ENCODE measurements at places on chromosomes 3 and 15.

DNA sequence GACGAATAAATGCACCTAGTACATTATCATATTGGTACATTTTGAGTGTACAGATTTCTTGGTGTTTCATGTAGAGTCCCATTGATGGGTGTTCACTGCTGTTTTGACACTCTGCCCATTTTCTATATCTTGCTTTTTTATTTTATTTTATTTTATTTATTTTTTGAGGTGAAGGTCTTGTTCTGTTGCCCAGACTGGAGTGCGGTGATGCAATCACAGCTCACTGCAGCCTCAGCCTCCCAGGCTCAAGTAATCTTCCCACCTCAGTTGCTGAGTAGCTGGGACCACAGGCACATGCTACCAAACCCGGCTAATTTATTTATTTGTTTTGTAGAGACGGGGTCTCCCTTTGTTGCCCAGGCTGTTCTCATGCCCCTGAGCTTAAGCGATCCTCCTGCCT, 44.2 kb downstream of the DNAJC13 start:
- no peak for DNase-seq

GRCh38 chr3:118760585-118761290, 273.9 kb downstream of the IGSF11 start:
- no peak for DNase-seq

- DNase-seq: no peak
These were observed 40.9 kb upstream of the RGMA start for GRCh38 chr15:93129702-93130488.

- peak; percentile 2 for DNase-seq
These were observed 130.8 kb downstream of the MINAR1 start for GRCh38 chr15:79562899-79563298.

- no peak for DNase-seq
These were observed 113.8 kb downstream of the PPM1L start for GRCh38 chr3:160869825-160870224.

- no peak for DNase-seq
These were observed 122.3 kb downstream of the MEGF11 start for GRCh38 chr15:66131200-66131599.

GRCh38 chr3:140273542-140274195, 338.7 kb downstream of the CLSTN2 start:
- no peak for DNase-seq
